Effector memory CD4-positive, alpha-beta T cell (primary cell): ENCODE measurements at places on chromosomes 2 and 18.

DNA sequence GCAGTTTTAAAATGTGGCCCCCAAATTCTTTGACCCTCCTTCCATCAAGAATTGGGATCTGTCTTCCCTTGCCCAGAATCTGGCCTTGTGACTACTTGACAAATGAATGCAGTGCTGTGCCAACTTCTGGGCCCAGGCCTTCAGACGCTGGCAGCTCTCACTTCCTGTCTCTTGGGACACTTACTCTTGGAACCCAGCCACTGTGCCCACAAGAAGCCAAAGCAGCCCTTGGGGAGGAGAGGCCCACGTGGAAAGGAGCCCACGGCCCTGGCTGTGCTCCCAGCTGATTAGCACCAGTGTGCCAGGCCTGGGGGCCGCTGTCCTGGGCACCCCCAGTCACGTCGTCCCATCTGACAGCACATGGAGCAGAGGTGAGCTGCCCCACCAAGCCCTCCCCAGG is 56.6 kb downstream of the RPL37A start:
- no peaks in the 10 kb centered on the region for H3K36me3 ChIP-seq
- DNase-seq, result no peak
- H3K4me3 ChIP-seq, result no peak overlapping the region
- no peak overlapping the region for H3K27ac ChIP-seq
- H3K4me1 ChIP-seq, result no peaks in the 10 kb centered on the region

DNA sequence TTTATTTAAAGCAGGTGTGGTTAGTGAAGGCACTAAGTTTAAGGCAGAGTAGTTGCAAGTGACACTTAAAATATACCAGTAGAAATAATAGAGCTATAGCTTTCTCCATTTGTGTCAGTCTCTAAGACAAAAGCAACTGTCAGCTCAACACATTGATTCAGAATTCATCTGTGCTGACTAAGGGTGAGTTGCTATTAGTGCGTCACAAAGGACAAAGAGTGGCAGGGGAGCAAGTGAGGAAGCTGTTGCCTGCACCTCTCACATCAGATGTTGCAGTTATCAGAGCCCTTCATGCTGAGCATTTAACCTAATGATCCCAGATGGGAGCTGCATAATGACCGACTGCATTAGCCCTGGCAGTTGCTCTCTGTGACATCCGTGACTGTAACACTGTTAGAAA is 138.6 kb downstream of the DTNA start:
- H3K27me3 ChIP-seq, result peaks cover 3% of the 10 kb centered on the region
- H3K4me1 ChIP-seq, result no peaks in the 10 kb centered on the region
- no peaks in the 10 kb centered on the region for H3K36me3 ChIP-seq
- no peak overlapping the region for H3K27ac ChIP-seq

- H3K4me1 ChIP-seq, result no peaks in the 10 kb centered on the region
- H3K4me3 ChIP-seq, result no peak overlapping the region
- H3K27me3 ChIP-seq, result peaks cover 4% of the 10 kb centered on the region
- no peaks in the 10 kb centered on the region for H3K36me3 ChIP-seq
Observed at GRCh38 chr2:38163579-38163978, 87.6 kb upstream of the CYP1B1 start.

GRCh38 chr18:2425426-2426317 is 145.6 kb downstream of the METTL4 start:
- no peak for DNase-seq
- no peaks in the 10 kb centered on the region for H3K36me3 ChIP-seq
- no peak overlapping the region for H3K4me3 ChIP-seq
- H3K27me3 ChIP-seq, result no peaks in the 10 kb centered on the region

- H3K4me3 ChIP-seq, result no peak overlapping the region
- DNase-seq, result no peak
Observed at GRCh38 chr2:201785135-201785534, 4.4 kb upstream of the ALS2 start.

DNA sequence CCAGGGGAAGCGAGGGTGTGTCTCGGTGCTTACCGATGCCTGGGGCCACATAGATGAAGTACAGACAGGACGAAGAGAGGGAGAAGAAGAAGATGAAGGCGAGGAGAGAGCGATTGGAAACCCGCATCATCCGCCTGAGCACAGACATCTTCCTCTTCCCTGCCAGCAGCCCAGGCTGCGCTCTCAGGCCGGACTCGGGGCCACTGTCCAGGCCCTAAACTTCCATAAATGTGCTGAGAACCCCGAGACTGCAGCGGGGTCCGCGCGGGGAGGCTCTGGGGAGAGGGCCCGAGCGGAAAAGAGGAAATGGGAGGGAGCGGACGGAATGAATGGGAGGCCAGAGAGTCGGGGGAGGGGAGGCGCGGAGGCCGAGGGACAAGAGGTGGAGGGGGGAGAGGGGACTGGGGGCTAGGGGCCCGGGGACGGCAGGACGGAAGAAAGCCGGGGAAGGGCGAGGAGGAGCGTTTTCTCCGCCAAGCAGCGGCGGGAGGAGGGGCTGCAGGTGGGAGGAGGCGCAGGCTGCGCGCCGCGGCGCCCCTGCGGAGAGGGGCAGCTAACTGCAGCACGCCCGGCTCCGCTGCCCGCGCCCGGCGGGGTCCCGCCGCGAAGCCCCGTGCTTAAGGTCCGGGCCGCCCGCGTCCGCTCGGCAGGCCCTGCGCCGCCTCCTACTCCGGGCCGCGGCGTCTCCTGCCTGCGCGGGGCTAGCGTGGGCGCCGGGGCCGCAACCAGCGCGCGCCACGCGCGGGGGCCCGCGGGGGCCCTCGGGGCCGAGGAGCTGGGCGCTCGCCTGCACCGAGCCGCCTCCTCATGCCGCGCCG is at the start of gene B4GALT6:
Gene B4GALT6, minus strand, starts transcription at position 303 of the 818 bp plus-strand sequence. Its CDS starts 155 bp downstream, at position 148.
- H3K27ac ChIP-seq, result no peak within 1 kb of the TSS
- no peaks in the 10 kb centered on the region for H3K36me3 ChIP-seq
- H3K4me3 ChIP-seq, result peak within 1 kb of the TSS; percentile 41
- peaks cover 3% of the 10 kb centered on the region for H3K27me3 ChIP-seq

DNA sequence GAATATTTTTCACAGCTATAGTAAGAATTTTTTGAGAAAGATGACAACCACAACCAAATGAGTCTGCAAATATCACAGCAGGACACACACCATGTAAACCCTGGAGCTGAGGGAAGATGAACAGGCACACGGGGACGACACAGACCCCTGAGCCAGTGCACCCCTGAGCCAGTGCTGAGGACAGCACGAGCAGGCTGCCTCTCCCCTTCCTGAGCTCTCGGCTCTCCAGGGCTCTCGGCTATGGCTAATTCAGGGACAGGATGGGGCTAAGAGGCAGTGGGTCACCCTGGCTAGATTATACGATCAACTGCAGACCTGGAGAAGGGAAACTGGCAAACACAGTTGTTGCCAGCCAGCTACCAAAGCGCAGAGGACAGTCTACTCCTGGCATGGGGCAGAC is 41.4 kb downstream of the TGFBRAP1 start:
- H3K27me3 ChIP-seq, result no peaks in the 10 kb centered on the region
- H3K27ac ChIP-seq, result no peak overlapping the region
- no peaks in the 10 kb centered on the region for H3K4me1 ChIP-seq
- no peak for DNase-seq

- DNase-seq, result no peak
- no peaks in the 10 kb centered on the region for H3K27me3 ChIP-seq
- no peaks in the 10 kb centered on the region for H3K36me3 ChIP-seq
- H3K4me1 ChIP-seq, result no peaks in the 10 kb centered on the region
- H3K27ac ChIP-seq, result no peak overlapping the region
Observed at GRCh38 chr2:128502200-128502599, 183.5 kb upstream of the HS6ST1 start.

DNA sequence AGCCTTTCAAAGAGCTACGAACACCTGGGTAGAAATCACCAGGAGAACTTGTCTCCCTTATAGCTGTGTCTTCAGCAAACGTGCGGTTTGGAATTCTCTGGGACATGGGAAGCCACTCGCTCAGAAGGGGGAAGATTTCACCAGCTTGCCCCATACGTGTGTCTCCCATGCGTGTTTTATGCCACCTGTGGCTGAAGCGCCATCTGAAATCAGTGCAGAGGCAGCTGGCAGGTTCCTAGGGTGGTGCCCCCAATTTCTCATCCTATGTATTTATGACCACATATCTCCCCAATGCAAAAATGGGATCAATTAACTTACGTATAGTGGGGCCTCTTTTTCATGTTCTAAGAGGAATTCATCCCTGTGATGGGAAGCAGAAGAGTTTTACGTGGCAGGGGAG is 81.6 kb downstream of the TPO start:
- H3K4me1 ChIP-seq, result no peaks in the 10 kb centered on the region
- no peak overlapping the region for H3K4me3 ChIP-seq
- no peak overlapping the region for H3K27ac ChIP-seq
- no peaks in the 10 kb centered on the region for H3K27me3 ChIP-seq
- H3K36me3 ChIP-seq, result no peaks in the 10 kb centered on the region
- no peak for DNase-seq

GRCh38 chr2:175170659-175171304 is 2.8 kb upstream of the ATF2 start:
- peaks cover 3% of the 10 kb centered on the region for H3K36me3 ChIP-seq
- peaks cover 7% of the 10 kb centered on the region for H3K4me1 ChIP-seq
- H3K4me3 ChIP-seq, result no peak overlapping the region

DNA sequence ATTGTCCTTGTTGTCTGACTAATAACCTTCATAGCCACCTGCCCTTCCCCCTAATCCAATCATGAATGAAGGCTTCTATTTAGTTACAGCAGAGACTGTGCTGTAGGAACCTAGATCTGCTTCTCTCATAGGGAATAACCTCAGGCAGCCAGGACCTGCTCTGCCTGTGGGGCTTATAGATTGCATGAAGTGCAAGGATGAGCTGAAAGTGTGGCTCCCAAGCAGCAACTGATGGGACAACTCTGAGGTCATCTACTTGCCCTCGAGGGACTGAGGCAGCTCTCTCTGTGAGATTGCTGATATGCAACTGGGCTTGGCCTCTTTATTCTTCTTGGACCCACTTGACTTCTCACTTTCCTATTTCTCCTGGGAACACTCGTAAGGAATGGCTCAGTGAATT is 23.8 kb upstream of the SLC38A11 start:
- DNase-seq, result no peak
- no peak overlapping the region for H3K27ac ChIP-seq
- no peaks in the 10 kb centered on the region for H3K4me1 ChIP-seq
- H3K4me3 ChIP-seq, result no peak overlapping the region
- H3K27me3 ChIP-seq, result no peaks in the 10 kb centered on the region

- DNase-seq, result no peak
- H3K4me1 ChIP-seq, result no peaks in the 10 kb centered on the region
- H3K36me3 ChIP-seq, result no peaks in the 10 kb centered on the region
- H3K27me3 ChIP-seq, result no peaks in the 10 kb centered on the region
Observed at GRCh38 chr2:31802711-31803110, 208.1 kb downstream of the MEMO1 start.

DNA sequence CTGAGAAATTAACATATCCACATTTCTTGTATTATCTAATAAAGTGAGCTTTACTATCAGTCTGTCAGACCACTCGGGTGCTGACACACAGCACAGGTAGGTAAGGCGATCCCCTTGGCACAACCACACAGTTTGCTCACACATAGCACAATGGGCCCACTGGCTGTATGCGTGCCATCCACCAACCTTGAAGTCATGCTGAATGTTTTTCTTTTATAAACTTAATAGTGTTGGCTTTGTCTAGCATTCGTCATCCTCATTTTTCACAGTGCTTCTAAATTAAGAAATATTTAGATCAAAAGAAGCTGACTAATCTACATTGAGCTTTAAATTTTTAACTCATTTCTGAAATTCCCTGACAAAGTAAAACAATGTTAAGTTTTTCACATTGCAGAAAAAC is 50.0 kb upstream of the PAPOLG start:
- H3K27me3 ChIP-seq, result no peaks in the 10 kb centered on the region
- no peaks in the 10 kb centered on the region for H3K36me3 ChIP-seq
- DNase-seq, result no peak
- H3K27ac ChIP-seq, result no peak overlapping the region
- no peaks in the 10 kb centered on the region for H3K4me1 ChIP-seq

DNA sequence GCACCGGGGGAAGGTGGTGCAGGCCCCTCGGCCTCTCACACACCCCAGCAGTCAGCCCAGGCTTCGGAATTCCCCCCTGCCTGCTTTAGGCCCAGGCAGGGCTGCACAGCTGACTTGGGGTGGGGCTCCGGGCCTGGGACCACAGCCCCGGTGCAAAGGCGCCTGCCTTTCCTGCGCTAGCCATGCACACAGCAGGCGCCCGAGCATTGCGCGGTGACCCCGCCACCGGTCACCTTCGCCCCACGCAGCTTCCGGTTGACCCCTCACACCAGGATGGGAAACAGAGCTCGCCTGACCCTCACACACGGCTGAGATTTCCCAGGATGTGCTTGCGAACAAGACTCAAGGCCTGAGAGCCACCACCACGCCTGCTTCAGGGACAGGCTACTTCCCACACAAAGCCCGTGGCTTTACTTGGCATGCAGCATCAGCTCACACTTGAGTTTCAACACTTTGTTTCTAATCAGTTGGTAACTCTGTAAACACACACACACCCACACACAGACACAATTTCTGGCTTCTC is 46.0 kb downstream of the SLC66A2 start:
- no peaks in the 10 kb centered on the region for H3K4me1 ChIP-seq
- H3K27ac ChIP-seq, result no peak overlapping the region
- DNase-seq, result no peak
- H3K36me3 ChIP-seq, result peaks cover 3% of the 10 kb centered on the region

DNA sequence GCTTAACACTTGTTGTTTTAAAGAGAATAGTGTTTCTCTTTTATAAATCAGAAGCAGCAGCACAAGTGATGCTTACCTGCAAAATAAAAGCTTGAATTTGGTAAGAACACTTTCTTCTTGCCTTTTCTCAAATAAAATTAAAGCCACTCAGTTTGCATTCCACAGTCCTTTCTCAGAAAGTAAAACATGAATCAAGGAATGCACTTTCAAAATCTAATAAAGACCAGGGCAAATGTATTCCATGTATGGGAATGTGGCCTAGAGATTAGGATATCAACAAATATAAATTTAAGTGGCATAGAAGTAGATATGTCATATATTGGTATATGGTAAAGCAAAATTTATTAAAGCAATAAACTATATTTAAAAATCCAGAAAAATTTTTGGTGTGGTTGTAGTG is 352.8 kb downstream of the THSD7B start:
- H3K27me3 ChIP-seq, result no peaks in the 10 kb centered on the region
- H3K36me3 ChIP-seq, result no peaks in the 10 kb centered on the region
- no peaks in the 10 kb centered on the region for H3K4me1 ChIP-seq
- DNase-seq, result no peak
- H3K27ac ChIP-seq, result no peak overlapping the region
- no peak overlapping the region for H3K4me3 ChIP-seq

- H3K36me3 ChIP-seq, result no peaks in the 10 kb centered on the region
- peaks cover 3% of the 10 kb centered on the region for H3K4me1 ChIP-seq
- peaks cover 21% of the 10 kb centered on the region for H3K27me3 ChIP-seq
- DNase-seq, result no peak
- H3K27ac ChIP-seq, result no peak overlapping the region
Observed at GRCh38 chr2:75608684-75609333, 37.8 kb upstream of the MRPL19 start.

DNA sequence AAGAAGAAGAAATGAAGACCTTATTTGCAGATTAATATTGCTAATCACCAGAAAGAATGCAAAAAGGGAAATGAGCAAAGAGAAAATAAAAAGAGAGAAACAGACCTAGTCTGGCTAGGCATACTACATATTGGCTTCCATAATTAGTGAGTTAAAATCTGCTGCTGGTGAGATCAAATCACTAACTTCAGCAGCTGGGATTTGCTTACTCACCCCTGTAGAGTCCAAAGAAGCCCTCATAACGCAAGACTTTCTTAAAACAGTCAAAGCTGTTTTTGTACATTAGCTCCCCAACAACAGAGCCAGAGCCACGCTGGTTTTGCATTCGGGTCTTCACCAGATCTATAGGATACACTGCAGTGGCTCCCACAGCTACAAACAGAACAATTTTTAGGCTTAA is 80.9 kb downstream of the SLC25A12 start:
- peaks cover 16% of the 10 kb centered on the region for H3K36me3 ChIP-seq
- H3K4me1 ChIP-seq, result no peaks in the 10 kb centered on the region
- no peaks in the 10 kb centered on the region for H3K27me3 ChIP-seq
- H3K4me3 ChIP-seq, result no peak overlapping the region
- DNase-seq, result no peak

- DNase-seq, result no peak
- H3K27ac ChIP-seq, result no peak overlapping the region
- H3K27me3 ChIP-seq, result no peaks in the 10 kb centered on the region
Observed at GRCh38 chr2:177532567-177532966, 140.0 kb downstream of the AGPS start.
